ENCODE measurements at places on chromosomes 2 and 18. TPM values are rescaled to one million over a fixed set of nuclear protein-coding genes. Genes with fewer than 3 reads are reported as not detected.

Gene MEP1B
- 0.04 TPM for total RNA-seq

Gene PTMA
- 1,416 TPM for total RNA-seq

Gene M1AP
- total RNA-seq: not detected

Gene OTOF
- 0.11 TPM for total RNA-seq

Gene AGXT
- total RNA-seq: not detected

Gene SMYD1
- total RNA-seq: not detected

Gene UGT1A9
- 3.6 TPM for total RNA-seq

Gene FAM168B
- total RNA-seq: 78.9 TPM

Gene TRIM43
- 0.09 TPM for total RNA-seq

Measured in A549 treated with AZD2906 at 1 μM for 4 hours (cell line).